Stimulated activated CD8-positive, alpha-beta memory T cell treated with anti-CD3 and anti-CD28 coated beads, Interleukin-15, amount 100 ng/mL, for 1 hour (primary cell): ENCODE measurements at places on chromosomes 13 and 19.

DNA sequence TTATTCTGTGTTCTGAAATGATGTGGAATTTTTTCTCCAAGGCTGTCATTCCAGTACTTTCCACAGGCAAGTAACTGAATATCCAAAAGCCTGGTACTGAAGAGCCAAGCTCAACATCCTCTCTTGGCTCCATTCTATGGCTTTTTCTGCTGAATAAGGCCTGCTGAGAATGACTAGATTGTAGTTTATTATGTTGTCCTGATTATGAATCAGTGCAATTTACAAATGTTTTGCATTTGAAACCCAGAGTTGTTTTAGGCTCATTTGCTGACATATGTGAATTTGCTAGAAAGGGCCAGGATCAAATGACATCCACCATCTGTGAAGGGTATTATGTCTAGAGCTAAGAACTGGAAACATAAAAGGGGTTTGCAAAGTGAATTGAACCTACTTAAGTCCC is 596.6 kb downstream of the KCTD12 start:
- DNase-seq, result no peak

DNA sequence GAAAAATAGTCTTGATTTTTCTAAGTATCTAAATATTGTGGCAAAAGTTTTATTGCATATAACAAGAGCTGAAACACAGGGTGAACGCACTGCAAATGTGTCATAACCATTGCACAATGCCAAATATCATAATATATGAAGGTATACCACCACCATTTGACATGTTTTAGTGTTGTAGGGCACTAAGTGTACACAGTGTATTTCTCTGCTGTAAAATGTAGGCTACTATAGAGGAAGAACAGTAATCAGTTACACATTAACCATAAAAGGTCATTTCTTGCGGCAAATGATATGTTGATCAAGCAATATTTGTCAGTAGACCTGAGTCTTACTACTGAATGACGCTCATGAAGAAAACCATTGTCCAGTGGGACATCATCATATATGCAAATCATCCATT is 18.3 kb upstream of the KLF5 start:
- no peak for DNase-seq

DNA sequence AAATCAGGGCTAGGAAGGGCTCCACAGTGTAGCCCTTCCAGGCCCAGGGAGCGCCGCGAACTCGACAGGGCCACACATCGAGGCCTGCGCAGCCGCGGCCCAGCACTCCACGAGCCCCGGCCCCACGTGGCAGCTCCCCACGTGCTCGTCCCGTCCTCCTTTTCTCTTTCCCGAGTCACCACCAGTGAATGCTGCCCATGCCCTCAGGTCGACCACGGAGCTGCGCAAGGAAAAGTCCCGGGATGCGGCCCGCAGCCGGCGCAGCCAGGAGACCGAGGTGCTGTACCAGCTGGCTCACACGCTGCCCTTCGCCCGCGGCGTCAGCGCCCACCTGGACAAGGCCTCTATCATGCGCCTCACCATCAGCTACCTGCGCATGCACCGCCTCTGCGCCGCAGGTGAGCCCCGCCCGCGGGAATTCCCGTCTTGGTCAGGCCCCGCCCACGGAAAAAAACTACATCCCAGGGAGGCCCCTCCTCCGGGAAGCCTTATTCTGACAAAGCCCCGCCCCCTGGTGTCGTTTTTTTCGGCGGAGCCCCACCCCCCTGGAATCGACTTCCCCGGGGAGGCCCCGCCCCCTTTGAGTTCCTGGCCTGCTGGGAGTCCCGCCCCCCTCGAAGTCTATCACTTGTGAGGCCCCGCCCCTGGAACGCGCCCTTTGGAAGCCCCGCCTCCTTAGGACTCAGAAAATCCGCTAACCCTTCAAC is 7.0 kb downstream of the HIF3A start:
- no peak for DNase-seq

GRCh38 chr13:51519771-51520216 is 64.5 kb upstream of the WDFY2 start:
- no peak for DNase-seq
